ENCODE measurements at places on chromosomes 5 and 9.

DNA sequence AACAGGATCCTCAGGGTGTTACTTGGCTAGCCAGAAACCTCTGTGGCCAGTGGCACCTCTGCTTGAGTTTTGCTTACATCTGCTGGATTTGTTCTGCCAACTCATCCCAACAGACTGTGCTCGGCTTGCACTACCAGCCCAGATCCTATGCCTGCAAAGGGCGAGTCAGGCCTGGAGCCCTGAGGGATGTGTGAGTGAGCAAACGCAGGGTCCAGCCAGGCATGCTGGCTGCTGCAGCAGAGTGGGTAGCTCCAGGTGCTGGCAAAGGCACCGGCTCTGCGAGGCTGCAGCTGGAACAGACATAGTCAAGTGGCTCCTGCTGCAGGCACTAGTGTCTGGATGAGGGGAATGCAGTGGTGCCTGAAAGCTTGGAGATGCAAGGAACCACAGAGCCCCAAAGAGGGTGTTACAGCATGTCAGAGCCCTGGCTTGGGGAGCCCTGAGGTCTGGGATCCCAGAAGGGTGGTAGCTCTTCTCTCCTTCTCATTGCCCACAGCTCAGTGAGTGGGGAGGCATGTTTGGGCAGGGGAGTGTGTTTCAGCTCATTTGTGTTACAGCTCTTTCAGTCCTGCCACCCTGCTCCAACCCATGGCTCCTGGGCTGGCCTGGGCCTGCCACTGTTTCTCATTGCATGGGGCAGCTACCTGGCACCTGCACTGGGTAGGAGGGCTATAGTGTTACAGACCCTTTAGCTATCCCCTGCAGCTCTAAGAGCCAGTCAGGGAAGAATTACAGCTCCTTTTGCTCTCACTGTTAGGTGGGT is 332.6 kb downstream of the TAF11L14 start:
- DNase-seq, result no peak

GRCh38 chr9:105168870-105169319 is 75.6 kb upstream of the SLC44A1 start:
- DNase-seq, result no peak

GRCh38 chr5:59785676-59786333 is 107.7 kb downstream of the PDE4D start:
- no peak for DNase-seq

- no peak for DNase-seq
Measured at GRCh38 chr5:71782393-71782770, 63.3 kb downstream of the CARTPT start.

GRCh38 chr9:100689635-100690034 is 111.8 kb downstream of the CAVIN4 start:
- DNase-seq, result no peak

- DNase-seq, result no peak
Measured at GRCh38 chr5:27516437-27516836, 478.1 kb upstream of the CDH9 start.

DNA sequence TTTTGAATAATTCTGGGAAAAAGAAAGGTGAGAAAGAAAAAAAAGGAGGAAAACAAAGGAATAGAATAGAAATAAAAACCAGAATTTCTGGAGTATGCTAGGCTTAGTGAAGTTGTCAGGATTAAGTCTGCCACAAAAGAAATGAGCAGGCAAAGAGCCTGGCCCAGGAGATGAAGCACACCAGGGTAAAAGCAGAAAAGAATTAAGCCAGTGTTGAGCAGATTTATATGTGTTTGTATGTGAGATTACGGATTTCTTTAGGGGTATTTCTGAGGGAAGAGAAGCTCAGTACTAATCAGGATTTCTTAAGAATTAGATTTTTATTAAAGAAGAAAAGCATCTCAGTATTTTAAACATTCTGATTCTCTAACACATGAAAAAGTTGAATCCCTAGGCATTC is 74.5 kb downstream of the MRPS27 start:
- no peak for DNase-seq

DNA sequence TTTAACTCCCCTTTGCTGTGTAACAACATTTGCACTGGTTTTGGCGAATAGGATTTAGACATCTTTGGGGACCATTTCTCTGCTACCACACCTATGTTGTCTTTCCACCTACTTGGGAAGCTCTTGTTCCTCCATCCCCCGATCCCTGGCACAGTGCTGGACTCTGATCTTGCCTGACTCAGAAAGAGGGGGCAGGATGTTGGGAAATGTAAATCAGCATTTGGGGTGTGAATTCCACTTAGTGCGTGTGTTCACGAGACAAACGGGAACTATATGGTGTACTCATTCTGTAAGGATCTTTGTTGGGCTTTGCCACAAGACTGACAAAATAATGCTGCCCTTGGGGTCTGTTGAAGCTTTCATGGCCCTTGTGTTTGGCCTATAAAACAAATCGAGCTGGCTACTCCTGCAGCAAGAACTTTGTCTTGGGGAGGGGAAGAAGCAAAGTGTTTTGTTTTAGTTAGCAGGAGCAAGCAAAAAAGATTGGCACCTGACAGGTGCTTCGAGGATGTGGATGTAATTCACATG is 18.5 kb downstream of the TMEM268 start:
- DNase-seq, result no peak

DNA sequence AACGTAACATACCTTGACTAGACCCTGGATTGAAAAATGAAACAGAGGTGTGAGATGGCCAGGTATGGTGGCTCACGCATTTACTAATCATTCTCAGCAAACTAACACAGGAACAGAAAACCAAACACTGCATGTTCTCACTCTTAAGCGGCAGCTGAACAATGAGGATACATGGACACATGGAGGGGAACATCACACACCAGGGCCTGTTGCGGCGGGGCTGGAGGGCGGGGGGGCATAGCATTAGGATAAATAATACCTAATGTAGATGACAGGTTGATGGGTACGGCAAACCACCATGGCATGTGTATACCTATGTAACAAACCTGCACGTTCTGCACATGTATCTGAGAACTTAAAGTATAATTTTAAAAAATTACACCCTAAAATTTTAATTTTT is 15.9 kb downstream of the RAPGEF6 start:
- no peak for DNase-seq

DNA sequence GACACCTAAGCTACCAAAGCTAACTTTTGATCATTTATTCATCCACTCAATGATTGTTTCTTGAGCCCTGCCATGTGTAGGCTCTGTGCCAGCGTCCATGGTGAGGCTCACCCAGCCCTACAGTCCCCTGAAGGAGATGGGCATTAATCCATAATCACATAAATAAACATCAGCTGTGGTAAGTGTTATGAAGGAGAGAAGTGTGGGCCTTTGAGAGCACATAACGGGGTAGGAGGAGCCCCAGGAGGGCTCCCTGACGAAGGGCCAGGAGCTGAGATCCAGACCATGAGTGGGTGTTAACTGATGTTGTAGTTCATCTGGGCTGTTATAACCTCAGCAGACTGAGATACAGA is 53.9 kb upstream of the AFAP1L1 start:
- no peak for DNase-seq

DNA sequence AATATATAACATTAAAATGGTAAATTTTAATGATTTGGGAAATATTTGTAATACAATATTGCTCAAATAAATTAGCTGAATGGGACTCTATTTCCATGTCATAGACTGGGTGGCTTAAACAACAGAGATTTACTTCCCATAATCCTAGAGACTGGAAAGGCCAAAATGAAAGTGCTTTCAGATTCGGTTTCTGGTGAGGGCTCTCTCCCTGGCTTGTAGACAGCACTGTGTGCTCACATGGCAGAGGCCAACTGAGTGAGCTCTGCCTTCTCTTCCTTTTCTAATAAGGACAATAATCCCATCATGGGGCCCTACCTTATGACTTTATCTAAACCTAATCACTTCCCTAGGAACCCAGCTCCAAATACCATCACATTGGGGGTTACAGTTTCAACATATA is 196.2 kb downstream of the MARCHF11 start:
- DNase-seq, result no peak

DNA sequence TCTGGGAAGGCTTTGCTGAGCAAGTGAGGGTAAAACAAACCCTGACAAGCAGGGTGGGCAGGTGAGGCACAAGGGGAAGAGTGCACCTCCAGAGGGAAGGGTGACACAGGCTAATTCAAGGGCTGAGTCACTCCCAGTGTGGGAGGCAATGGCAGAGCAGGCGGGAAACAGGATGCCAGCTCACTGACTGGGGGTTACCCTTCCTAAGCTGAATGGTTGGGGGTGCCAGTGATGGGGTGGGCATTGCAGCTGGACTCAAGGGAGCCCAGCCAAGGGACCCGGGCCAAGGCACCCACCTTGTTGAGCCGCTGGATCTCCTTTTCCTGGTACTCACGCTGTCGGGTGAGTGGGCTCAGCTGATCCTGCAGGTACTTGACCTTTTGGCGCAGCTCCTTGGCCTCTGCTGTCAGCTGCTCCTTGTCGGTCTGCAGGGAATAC is 18.4 kb downstream of the GPX3 start:
- DNase-seq, result no peak

DNA sequence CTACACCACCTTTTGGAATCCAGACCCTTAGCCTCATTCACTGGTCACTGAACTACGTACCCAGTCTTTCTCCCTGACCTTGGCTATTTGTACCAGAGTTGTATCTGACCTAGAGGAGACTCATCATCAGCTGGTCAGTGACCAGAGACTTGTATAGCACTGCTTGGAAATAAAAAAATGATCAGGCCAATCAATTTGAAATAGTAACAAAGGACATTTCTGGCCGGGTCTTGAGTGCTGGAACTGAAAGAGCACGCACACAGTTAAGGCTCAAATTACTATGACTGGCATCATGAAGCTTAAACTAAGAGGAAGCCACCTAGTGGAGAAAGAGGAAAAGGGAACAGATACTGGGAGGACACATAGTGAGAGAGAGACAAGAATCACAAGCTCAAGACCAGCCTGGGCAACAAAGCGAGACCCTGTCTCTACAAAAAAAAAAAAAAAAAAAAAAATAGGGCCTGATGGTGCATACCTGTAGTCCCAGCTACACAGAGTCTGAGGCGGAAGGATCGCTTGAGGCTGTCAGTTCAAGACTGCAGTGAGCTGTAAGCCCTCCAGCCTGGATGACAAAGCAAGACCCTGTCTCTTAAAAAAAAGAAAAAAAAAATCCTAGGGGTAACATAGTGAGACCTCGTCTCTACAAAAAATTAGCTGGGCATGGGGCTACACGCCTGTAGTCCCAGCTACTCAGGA is 12.8 kb upstream of the SRP19 start:
- no peak for DNase-seq

DNA sequence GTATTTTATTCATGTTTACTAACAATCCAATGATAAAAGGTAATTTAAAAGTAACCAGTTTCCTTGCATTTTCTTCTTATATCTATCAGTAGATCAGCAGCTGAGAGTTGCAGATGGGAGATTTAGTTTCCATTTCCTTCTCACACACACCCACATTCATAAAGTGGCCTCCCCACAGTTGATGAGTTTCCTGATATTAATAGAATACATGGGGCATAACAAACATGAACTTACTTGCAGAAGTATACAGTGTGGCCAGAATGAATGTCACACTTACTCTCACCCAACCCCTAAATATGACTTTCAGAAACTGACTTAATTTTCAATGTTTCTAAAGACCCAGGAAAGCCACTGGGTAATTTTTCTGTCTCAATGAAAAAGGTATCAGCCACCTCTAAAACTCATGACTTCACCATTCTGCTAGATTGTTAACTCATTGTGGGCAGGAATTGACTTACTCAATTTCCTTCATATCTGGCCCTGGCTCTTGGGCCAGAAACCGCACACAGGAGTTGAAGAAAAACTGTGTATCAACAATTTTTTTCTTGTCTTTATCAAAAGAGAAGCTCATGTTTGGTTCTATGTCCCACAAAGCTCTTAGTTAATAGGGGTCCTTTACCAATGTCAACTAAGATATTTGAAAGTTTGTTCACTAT is 63.5 kb upstream of the OSMR start:
- DNase-seq, result no peak

- DNase-seq, result no peak
Measured at GRCh38 chr5:120080781-120081180, 383.3 kb upstream of the PRR16 start.

GRCh38 chr9:122551371-122551770 is 1.5 kb upstream of the OR1N2 start:
- no peak for DNase-seq

- DNase-seq, result no peak
Measured at GRCh38 chr5:98206566-98206965, 566.9 kb upstream of the RGMB start.

GRCh38 chr9:13532407-13532806 is 252.9 kb upstream of the MPDZ start:
- no peak for DNase-seq

DNA sequence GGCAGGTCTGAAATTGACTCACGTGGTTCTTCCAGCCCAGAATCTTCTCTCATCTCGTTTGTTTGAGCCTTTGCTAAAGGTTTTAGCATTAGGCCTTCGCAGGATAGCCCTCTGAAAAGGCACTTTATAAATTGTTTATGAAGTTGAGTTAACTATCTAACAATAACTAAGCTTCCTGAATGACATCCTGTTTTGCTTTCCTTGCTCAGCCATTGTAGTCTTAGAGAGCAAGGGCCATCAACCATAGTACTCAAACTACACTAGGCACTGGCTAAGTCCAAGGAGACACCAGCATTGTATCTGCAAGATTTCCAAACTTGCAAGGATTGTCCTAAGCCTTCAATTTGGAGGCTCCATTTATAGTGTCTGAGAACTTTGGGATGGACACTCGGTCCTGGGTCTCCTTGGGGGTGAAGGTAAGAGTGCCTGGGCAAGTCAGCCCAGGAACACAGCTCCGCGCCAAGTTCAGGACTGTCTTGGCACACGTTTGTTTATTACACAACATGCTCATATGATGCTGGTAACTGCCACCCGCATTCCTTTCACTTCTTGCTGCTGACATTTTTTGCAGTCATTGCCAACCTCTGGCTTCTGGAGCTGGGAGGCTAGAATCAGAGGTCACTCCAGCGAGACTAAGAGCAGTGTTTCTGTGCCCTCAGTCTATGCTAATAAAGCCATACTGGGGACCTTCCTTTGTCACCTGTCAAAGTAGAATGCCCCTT is 151.1 kb downstream of the ESM1 start:
- DNase-seq, result no peak

GRCh38 chr5:129125819-129126218 is 31.3 kb downstream of the ISOC1 start:
- no peak for DNase-seq

- DNase-seq, result no peak
Measured at GRCh38 chr5:84487963-84488362, 103.3 kb upstream of the EDIL3 start.

DNA sequence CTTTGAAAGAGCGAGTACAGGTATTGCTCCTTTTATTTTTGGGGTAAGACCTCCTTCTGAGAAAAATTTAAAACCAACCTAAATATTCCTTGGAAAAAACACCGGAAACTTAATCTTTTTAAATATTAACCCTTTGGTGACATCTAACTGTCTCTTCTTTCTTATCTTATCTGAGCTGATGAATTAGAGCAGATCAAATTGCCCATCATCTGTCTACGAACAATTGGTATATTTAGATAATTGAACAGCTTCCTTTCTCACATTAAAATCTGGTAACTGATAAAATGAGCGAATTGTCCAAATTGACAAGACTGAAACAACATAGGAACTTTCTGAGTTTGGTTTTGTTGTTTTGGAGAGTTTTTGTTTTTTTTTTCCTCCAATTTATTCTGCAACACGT is 2.0 kb downstream of the ISL1 start:
- no peak for DNase-seq

GRCh38 chr9:17488662-17489061 is 90.2 kb upstream of the SH3GL2 start:
- DNase-seq, result no peak
